ENCODE measurements at places on chromosomes 2 and 18.

GRCh38 chr2:240730501-240731177 lies 39.0 kb downstream of the AQP12A start:
- DNase-seq = no peak

GRCh38 chr2:20488782-20489181 lies 41.9 kb downstream of the RHOB start:
- no peak for DNase-seq

DNA sequence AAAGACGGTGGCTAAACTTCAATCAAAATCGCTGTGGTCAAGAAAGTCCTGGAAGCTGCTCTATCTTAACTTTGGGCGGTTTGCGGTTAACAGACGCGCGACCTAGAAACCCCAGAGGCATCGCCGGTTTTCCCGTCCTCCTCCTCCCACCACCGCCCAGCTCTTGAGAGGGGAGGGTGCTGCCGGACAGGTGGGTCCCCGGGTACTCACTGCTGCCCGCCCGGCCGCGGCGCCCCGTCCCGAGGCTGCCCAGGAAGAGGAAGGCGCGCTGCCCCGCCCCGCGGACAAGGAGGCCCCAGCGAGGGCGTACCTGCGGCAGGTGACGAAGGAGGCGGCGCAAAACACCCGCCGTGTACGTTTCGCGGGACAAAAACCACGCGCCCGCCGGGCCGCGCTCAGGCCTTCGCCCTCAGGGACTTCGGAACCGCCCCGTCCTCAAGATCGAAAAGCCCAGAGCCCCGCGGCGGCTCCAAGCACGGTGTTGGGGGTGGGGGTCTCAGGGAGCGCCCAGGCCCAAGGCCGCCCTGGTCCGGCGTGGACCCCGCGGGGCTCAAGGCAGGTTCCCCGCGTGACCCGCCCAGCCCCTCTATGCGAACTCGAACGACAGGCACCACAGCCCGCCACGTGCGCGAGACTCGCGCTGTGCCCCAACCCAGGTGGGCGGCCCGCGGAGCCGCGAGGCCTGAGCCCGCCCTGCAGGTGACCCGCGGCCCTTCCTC lies at the start of gene SH3YL1:
Gene SH3YL1 (minus strand): TSS at position 259 of the 719 bp plus-strand sequence. CDS start 48 bp downstream, at position 211.
- DNase-seq = peak; percentile 6

GRCh38 chr2:173075781-173076580 lies at the start of gene MAP3K20:
TSS of gene MAP3K20 (plus strand) at chr2:173075846. CDS start at chr2:173091032, 15,186 bp downstream.
- DNase-seq = peak; percentile 62

DNA sequence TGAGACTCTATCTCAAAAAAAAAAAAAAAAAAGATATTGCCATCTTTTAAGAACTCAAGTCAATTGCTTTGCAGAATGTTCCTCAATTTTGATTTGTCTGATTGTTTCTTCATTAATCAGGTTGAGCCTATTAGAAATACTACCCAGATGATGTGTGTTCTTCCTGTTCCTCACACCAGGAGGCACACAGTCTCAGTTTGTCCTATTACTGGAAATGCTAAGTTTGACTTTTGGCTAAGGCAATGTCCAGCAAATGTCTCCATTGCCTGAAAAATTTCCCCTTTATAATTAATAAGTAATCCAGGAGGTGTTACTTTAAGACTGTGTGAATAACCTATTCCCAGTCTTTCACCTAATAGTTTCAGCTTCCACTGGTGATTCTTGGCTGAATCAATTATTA lies 28.4 kb downstream of the BOLA3 start:
- DNase-seq = no peak

DNA sequence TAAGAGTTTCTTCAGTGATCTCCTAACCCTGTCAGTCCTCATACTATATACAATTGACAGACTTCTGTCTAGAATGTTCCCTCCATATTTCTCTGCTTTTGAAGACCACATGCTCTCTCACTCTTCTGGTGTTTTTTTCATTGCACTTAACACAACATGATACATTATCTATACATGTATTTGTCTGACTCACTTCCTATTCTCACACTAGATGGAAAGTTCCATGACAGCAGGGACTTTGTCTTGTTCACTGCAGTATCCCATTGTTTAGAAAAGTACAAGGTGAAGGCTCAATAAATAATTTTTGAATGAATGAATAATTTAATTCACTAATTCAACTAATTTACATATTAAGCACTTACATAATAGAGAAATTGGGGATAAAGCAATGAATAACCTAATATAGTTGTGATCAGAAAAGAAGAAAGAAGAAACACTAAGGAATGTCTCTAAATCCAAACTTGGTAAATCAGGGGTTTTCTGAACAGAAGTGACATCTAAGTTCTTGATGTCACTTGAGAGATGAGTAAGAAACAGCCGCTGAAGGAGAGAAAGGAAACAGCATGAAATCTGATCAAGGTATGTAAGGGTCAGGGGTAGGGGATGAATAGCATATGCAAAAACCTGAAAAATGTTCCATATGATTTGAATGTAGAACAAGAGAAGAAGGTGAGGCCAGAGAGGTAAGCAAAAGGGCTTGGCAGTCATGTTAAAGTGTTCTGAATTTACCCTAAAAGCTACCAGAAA lies 42.4 kb downstream of the MBD2 start:
- DNase-seq = no peak

DNA sequence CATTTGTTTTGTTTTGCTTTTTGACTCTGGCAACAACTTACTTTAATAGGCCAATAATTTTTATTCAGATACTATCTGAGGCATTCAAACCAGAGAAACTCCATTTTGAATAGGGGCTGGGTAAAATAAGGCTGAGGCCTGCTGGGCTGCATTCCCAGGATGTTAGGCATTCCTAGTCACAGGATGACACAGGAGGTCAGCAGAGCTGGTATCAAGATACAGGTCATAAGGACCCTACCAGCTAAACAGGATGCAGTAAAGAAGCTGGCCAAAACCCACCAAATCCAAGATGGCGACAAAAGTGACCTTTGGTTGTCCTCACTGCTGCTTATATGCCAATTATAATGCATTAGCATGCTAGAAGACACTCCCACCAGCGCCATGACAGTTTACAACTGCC lies 102.2 kb upstream of the XPO1 start:
- DNase-seq = no peak

DNA sequence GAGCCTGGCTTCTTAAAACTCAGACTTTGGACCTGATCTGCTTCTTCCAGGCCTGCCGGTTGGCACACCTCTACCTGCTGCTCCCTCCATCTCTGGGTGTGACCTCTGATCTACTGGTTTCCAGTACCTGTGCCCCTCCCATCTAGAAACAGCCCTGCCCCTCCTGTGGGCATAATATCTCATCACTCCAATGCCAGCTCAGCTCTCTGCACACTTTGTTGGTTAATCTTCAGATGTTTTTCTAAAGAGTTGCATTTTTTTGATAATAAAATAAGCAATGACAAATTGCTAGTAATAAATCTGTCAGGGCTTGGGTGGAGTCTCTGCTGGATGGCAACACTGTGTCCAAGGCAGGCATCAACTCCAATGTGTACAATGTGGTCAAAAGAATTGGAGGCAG lies 89.6 kb upstream of the PPP1CB start:
- DNase-seq = no peak

GRCh38 chr2:210263841-210264240 lies 38.6 kb upstream of the ACADL start:
- DNase-seq = no peak

DNA sequence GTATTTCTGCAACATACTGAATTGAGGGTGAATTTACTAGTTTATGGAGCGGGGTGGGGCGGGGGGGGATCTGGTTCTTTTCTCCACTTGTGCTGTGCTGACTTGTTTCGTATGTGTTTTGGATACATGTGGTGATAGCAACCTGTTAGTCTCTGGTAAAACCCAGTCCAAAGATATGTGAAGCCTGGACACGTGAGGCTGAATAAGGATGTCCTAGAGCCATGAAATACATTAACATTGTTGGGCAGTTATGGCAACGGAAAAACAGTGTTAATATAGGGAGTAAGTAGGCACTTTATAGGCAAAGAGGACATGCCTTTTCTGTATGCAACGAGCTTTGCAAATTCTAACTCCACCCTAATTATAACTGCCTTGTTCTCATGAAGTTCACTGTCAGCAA lies 42.1 kb upstream of the NEMP2 start:
- no peak for DNase-seq

DNA sequence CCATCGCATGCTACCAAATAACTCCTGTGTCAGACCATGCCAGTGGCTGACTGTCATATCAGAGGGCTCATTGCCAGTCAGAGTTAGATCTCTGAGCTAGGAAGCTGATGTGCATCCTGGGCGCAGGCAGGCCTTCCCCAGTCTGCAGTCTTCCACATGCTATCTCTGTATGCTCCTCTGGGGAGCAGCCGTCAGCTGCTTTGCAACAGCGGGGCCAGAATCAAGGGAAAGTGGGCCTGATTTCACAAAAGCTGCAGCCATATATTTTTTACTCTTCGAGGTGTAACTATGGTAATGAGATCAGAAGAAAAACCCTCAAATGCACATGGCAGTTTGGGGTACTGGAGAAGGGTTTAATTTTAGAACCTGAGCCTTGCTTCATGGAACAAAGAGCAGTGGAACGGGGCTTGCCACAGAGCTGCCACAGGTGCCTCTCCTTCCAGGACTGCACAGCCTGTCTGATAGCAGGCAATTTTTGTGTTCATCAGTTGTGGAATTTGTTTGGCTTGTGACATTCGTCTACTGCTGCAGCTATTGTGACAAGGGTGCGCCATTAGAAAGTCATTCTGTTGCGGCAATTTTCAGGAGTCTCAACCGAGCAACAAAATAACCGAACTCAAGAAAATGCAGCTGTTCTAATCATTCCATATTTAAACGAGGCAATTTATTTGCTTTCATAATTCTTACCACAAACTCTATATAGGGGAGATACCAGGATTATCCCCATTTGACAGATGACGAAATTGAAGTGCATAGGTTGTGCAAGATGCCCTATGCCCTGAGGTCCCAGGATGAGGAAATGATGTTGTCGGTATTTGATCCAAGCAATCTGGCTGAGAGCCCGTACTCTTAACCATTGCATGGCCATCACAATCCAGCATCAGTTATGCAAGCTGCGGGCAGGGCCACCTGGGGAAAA lies 109.6 kb upstream of the CYRIA start:
- DNase-seq = no peak

- DNase-seq = peak; percentile 50
Observed at GRCh38 chr18:6781796-6782195, 52.3 kb downstream of the ARHGAP28 start.

- no peak for DNase-seq
Observed at GRCh38 chr2:203122317-203122986, 107.8 kb downstream of the NBEAL1 start.

- DNase-seq = no peak
Observed at GRCh38 chr2:44189104-44189503, 20.4 kb downstream of the PPM1B start.

DNA sequence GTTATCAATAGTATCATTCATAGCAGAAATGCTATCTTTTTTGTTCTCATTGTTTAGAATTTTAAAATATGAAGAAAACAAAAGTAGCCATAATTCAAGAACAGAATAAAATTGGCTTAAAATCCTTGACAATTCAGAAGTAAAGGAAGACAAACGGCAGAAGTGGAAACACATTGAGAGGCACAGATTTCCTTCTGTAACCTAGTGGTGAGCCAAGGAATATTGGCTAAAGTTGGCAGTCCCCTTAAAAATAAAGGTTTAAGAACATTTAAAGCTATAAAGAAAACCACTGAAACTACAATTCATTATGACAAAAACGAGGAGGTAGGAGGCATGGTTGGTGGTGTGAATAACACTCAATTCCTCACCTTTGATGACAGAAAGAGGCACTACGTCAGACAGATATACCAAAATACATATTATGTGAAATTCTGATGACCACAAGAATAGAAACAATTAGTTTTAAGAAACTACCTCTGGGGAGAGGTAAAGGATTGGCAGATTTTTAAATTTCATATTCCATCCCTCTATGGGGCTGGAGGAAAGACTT lies 42.3 kb downstream of the SFT2D3 start:
- DNase-seq = no peak
